ENCODE measurements at places on chromosomes 1 and 21.

DNA sequence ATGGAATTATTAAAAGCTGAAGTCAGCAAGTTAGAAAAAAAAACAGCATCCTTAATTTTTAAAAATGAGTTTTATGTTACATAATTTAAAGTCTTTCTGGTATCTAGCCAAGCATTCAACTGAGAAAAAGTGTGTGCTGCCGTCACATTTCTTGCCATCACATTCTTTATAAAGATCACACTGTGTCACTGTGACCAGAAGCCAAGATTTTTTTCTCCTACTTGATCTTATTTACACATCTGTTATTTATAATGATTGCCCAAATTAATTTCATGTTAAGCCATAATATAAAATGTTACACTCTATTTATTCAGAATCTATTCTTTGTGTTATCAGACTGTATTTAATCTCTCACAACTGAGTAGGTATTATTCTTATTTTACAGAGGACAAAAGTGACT is 1603.7 kb downstream of the PLA2G4A start:
- DNase-seq: no peak

DNA sequence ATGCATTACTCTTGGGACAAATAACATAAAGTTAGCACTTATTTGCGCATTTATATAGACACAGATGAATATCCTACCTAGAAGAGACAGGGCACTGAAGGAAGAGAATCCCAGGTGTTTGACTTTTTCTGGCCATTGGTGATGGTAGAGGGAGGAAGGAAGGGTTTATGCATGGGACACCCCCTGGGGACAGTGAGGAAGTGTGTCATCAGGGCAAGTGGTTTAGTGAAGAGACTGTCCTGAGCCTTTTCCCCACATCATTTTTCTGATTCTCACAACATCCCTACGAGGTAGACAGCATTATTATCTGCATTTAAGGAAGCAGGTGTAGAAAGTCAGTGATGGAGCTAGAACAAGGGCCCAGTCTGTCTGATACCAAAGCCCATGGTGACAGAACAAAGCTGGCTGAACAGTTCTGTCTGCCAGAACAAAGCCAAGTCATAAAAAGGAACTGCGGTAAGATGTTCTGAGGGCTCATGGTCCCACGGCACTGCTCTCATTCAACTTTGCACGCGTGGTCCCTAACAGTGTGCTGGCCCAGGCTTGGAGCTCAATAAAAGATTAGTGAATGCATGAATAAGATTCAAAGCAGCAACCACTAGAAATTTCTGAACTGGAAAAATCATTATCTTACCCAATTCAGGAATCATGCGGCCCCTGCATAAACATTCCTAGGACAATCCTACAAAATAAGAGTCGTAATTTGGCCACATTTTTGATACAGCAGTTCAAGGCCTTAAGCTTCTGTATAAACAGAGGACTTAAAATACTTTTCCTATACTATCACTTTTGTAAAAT is 12.2 kb upstream of the CDC42BPA start:
- DNase-seq: no peak

GRCh38 chr1:177432897-177433296 is 262.1 kb downstream of the BRINP2 start:
- no peak for DNase-seq

DNA sequence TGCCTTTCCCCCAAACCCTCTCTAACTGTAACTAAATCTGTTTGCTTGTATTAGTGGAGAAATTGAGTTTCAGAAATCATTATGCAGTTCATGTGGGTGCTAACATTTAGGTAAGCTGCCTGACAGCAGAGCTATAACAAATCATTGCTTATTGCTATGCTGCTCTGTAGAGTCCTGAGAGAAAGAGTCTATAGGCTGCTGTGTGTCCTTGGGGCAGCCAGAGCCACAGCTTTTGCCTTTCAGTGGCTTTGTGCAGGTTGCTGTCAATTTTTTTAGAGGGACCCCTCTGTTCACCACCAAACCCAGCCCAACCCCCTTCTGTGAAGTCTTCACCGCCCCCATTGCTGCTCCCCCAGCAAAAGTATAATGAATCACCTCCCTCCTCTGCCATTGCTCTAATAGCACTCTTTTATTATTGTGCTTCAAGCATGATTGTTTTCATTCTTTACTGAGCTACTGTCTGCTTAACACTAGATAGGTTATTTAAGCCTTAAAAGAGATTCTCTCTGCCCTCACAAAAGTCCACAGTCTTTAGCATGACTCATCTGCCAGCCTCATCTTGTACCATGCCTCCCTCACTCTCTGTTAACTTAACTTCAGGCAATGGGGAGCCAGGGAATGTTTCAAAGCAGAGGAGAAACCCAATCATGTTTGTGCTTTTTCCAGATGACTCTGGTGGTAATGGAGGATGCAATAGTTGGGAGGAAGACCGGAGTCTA is 38.6 kb downstream of the DIRAS3 start:
- DNase-seq: no peak

DNA sequence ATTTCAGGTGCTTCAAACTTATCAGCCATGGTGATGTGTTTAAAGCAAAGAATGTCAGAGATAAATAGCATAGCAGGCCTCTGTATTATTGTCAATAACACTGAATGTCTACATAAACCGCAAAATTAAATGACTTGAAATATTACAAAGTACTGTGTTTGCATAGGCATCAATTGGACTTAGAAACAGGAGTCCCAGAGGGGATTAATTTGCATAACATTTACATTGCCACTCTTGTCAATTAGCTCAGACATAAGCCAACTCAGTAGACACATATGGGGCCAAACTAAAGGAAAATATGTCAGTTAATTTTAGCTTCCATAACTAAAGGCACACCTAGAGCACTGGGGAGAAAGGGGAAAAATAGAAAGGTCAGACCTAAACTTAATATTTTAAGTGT is 814.5 kb upstream of the NEGR1 start:
- DNase-seq: no peak

- DNase-seq: no peak
These were observed 51.1 kb downstream of the RIPK4 start for GRCh38 chr21:41715649-41716281.

All from hematopoietic multipotent progenitor cell treated with erythropoietin and hydrocortisone succinate and interleukin-3 and kit ligand, for 8 days (in vitro differentiated cells).